ENCODE measurements at places on chromosomes 16 and 17.

DNA sequence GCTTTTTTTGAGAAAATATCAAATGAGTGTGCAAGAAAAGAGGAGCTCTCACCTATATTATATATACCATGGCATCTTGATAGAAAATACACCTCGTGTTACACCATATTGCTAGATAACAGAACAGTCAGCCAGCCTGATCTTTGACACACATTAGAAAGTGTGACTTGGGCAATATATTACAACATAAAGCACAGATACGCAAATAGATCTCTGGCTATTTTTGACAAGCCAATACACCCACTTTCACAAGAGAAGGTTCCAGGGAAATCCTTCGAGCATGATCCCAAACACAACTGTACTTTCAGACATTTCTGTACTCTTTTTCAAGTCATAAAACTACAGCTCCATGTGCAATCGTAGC, 9.4 kb downstream of the GGA2 start:
- DNase-seq = no peak

DNA sequence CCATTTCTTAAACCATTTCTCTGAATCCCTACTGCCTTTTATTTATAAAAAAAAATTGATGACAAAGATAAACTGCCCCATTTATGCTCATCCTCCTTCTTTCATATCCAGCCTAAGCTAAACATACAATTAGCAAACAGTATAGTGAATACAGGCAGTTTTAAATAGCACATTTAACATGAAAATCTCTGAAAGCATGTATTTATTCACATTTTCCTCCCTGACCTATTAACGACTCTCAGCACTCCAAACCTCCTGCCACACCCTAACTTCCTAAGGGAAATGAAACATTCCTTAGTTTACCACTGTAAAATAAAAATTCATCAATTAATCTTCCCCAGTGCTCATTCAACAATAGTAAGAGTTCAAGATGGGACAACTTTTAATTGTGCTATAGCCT, 56.9 kb downstream of the TRIM37 start:
- DNase-seq = no peak

GRCh38 chr16:50838165-50838564, 96.3 kb downstream of the CYLD start:
- no peak for DNase-seq

- no peak for DNase-seq
Observed at GRCh38 chr16:22311520-22311919, 14.3 kb downstream of the POLR3E start.

- DNase-seq = no peak
Observed at GRCh38 chr17:66850692-66851091, 15.8 kb downstream of the CACNG5 start.

DNA sequence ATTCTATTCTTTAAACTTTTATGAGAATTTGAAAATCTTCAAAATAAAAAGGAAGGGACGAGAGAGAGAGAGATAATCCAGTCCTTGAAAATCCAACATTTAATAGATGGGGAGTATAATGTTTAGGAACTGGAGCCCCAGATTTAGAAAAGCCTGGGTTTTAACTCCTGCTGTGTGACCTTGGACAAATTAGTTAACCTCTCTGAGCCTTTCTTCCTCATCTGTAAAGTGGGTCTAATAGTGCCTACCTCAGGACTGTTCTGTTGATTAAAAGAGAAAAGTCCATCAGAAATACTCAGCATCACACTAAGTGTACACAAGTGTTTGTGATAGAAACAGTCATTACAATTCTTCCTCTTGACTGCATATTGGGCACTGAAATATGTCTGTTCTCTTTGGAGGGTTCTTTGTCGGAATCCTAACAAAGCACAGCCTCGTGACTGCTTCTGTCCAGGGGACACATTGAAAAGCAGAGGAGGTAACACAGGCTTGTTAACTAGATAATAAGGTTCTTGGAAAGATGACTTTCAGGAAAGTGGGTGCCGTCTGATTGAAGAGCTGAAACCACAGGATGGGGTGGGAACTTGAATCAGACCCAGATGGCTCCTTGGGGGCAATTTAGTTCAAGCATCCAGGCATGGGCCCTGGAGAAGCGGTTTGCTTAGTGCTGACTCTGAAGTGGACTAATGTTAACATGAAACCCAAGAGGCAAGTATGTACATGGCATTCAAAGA, 128.2 kb downstream of the CLEC16A start:
- no peak for DNase-seq

- no peak for DNase-seq
Observed at GRCh38 chr17:47400333-47400732, 76.6 kb downstream of the EFCAB13 start.

DNA sequence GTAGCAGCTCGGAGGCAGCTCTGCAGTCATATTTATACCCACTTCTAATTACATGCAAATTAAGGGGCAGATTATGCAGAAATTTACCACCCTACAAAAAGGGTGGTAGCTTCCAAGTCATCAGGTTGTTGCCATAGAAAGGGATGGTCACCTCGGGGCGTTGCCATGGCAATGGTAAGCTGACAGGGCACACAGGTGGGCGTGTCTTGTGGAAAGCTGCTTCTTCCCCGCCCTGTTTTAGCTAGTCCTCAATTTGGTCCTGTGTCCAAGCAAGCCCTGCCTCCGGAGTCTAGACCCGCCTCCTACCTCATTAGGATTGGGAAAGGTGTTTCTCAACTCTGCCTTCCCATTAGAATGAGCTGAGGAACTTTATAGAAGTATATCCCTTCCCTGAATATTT, 98.7 kb downstream of the HS3ST2 start:
- no peak for DNase-seq

- no peak for DNase-seq
Observed at GRCh38 chr16:50856991-50857390, 115.1 kb downstream of the CYLD start.

- no peak for DNase-seq
Observed at GRCh38 chr17:44903012-44903685, 3.9 kb upstream of the EFTUD2 start.

- no peak for DNase-seq
Observed at GRCh38 chr16:48498769-48499631, 111.0 kb downstream of the N4BP1 start.

- DNase-seq = no peak
Observed at GRCh38 chr16:88759245-88759975, 25.6 kb downstream of the PIEZO1 start.

- no peak for DNase-seq
Observed at GRCh38 chr17:61659437-61659836, 68.4 kb upstream of the NACA2 start.

- no peak for DNase-seq
Observed at GRCh38 chr17:32277284-32277683, 11.7 kb downstream of the RHBDL3 start.

DNA sequence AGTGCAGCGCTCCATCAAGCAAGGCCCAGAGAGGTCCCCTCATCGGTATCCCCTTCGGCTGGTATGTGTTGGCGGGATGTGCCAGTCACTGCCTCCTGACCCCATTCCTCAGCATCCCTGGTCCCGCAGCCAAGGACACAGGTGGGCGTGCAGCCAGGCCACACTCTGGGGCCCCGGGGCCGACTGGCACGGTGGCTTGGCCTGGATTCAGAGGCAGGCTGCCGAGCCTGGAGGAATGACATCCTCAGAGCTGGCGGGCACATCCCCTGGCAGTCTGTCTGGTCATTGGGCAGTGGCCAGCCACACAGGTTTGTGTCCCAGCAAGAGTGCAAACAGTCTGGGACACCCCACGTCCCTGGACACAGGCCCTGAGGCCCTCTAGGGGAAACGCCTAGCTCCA, 111.1 kb downstream of the SDK2 start:
- DNase-seq = no peak

DNA sequence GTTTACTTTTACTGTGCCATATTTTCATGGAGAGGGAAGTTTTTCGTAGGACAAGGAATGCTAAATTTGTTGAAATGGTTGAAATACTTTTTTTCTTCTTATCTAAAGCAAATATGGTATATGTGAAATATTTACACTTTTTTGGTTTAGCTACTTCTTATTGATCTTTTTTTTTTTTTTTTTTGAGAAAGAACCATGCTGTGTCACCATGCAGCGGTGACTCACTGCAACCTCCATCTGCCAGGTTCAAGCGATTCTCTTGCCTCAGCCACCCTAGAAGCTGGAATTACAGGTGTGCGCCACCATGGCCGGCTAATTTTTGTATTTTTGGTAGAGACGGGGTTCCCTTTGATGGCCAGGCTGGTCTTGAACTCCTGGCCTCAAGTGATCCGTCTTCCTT, 100.5 kb downstream of the FTO start:
- DNase-seq = no peak

GRCh38 chr16:12453832-12454231, 349.9 kb downstream of the CPPED1 start:
- DNase-seq = no peak

DNA sequence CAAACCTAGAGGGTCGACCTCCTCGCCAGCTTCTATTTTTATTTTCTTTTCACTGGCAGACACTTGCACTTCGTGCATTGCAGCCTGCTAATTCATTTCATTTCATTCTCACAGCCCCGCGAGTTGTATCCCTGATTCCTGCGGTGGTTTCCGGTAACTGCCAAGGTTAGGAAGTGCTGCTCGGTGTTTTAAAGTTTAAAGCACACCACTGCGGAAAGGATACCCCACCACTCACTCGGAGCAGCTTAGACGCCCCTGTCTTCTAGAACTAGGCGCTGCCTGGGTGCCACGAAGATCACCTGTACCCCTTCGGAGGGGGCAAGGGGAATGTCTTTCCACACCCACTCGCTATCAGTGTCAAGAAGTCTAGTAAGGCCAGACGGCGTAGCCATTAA, 509 bp downstream of the CNEP1R1 start:
- peak; percentile 20 for DNase-seq

GRCh38 chr17:70327723-70328122, 158.4 kb downstream of the KCNJ2 start:
- DNase-seq = no peak

- no peak for DNase-seq
Observed at GRCh38 chr16:5903153-5903552, 805.6 kb upstream of the EEF2KMT start.

- DNase-seq = no peak
Observed at GRCh38 chr17:50596191-50597037, 35.9 kb downstream of the CACNA1G start.

DNA sequence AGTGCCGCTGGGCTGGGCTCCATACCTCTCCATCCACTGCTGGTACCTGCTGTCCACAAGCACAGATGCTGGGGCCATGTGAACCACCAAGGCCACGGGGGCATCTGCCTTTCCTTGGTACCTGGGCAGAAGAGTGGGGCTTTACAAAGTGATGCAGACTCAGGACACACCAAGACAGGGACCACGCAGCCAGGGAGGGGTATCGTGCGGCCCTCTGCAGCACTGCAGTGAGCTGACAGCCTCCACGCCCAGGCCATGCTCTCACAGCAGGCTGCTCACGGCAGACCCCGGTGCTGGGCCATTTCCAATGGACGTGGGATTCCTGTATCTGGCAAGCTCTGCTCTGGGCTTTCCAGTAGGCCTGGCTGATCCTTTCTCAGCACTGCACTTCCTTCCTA, 14.4 kb downstream of the ELAC2 start:
- DNase-seq = no peak

GRCh38 chr16:21208446-21209230, 2.7 kb downstream of the ZP2 start:
- no peak for DNase-seq

- DNase-seq = no peak
Observed at GRCh38 chr16:57911743-57912142, 59.2 kb downstream of the CNGB1 start.

Data from central memory CD8-positive, alpha-beta T cell (primary cell).